ENCODE measurements at places on chromosomes 3 and 15. TPM values are rescaled to one million over a fixed set of nuclear protein-coding genes. Genes with fewer than 3 reads are reported as not detected.
A peak's percentile ranks its signal among the peaks of the same experiment; 100 is the strongest.

DNA sequence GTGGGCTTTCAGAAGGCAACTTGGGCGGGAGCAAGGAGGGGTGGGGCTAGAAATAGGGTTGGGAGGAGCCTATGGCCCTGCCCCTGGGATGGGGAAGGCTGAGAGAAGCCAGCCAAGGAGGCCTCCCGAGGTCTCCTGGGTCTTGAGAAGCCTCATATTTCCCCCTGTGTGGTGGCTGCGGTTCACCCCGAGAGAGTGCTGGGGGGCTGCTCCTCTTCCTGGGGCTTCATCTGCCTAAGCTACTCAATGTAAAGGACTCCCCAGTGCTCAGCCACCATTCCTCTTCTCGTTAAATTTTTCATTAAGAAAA is 174.3 kb downstream of the SMAD6 start:
- H3K27me3 ChIP-seq, result no peaks in the 10 kb centered on the region
- peaks cover 10% of the 10 kb centered on the region for H3K4me1 ChIP-seq
- no peak overlapping the region for H3K27ac ChIP-seq
- DNase-seq, result no peak
- no peaks in the 10 kb centered on the region for H3K36me3 ChIP-seq

- H3K27me3 ChIP-seq, result no peaks in the 10 kb centered on the region
- H3K4me1 ChIP-seq, result no peaks in the 10 kb centered on the region
- H3K27ac ChIP-seq, result no peak overlapping the region
- no peak for DNase-seq
- H3K4me3 ChIP-seq, result no peak overlapping the region
Observed at GRCh38 chr3:167626490-167626889, 27.3 kb downstream of the WDR49 start.

DNA sequence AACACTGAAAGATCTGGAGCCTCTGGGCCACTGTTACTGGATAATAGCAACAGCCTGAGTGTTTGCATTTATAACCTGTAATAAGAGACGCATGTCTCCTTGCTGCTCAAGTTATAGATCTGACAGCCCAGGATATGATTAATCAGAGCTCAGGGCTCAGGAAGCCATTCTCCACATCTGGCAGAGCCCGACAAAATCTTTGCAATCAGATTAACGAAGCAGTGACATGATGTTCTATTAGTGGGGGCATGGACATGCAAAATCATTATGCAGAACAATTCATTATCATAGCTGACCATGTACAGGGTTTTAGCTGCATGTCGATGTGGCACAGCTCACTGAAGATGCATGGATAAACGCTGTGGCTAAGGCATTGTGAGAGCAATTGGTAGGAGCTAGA is 730.3 kb downstream of the ZNF385D start:
- H3K4me1 ChIP-seq, result no peaks in the 10 kb centered on the region
- H3K36me3 ChIP-seq, result no peaks in the 10 kb centered on the region
- no peaks in the 10 kb centered on the region for H3K27me3 ChIP-seq
- no peak overlapping the region for H3K27ac ChIP-seq

DNA sequence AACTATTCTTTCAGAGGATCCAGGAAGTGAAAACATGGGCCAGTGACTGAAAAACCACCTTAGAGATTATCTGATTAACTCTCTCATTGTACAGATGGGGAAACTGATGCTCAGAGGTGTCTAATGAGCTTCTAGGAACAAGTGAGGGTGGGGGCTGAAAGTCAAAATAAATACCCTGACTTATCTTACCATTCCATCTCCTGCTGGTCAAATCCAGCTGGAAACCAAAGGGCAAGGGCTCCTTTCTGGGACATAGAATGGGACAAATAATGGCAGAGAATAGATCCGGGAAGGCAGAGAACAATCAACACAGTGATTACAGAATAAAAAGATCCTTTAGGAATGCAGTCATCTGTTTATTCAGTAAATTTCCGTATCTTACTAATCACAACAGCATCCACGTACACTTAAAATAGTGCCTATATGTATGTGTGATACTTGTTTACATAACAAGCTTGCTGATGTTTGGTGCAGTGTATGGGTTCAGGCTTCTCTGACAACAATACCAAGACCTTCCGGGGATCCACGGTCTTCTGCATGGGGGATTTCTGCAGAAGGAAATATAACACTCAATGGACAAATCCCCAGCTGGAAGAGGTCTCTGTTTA is 173.2 kb downstream of the THSD4 start:
- no peaks in the 10 kb centered on the region for H3K27me3 ChIP-seq
- H3K27ac ChIP-seq, result no peak overlapping the region
- no peak for DNase-seq
- no peak overlapping the region for H3K4me3 ChIP-seq
- H3K36me3 ChIP-seq, result no peaks in the 10 kb centered on the region
- peaks cover 6% of the 10 kb centered on the region for H3K4me1 ChIP-seq

DNA sequence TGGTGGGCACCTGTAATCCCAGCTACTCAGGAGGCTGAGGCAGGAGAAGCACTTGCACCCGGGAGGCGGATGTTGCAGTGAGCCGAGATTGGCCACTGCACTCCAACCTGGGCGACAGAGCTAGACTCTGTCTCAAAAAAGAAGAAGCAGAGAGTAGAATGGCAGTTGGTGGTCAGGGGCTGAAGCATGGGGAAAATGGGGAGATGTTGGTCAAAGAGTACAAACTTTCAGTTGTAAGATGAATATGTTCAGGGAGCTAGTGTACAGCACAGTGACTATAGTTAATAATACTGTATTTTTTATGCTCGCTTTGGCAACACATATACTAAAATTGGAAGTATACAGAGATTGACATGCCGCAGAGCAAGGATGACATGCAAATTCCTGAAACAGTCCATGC is 41.5 kb downstream of the PCNP start:
- no peaks in the 10 kb centered on the region for H3K36me3 ChIP-seq
- H3K27me3 ChIP-seq, result no peaks in the 10 kb centered on the region
- no peaks in the 10 kb centered on the region for H3K4me1 ChIP-seq
- H3K27ac ChIP-seq, result no peak overlapping the region
- H3K4me3 ChIP-seq, result no peak overlapping the region
- no peak for DNase-seq

GRCh38 chr3:149908424-149908957 is 62.2 kb downstream of the PFN2 start:
- H3K4me1 ChIP-seq, result no peaks in the 10 kb centered on the region
- H3K27me3 ChIP-seq, result no peaks in the 10 kb centered on the region
- no peak for DNase-seq

DNA sequence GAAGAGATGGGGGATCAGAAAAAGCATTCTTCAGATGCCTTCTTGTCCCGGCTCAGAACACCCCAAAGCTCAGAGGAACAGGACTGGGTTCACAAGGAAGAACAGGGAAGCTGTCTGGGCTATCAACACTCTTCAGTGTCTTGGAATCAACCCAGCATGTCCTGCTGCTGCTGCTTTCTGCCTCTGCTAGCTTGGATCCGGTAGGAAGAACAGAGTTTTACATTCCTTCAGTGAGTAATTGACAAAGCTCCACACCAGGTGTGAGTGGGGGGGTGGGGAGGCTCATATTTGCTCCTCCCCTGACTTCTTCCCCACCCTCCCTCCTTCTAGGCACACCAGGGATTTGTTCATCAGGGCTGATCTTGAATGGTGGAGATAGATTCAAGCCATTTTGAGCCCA is 13.1 kb upstream of the ETV5 start:
- H3K27me3 ChIP-seq, result peaks cover 6% of the 10 kb centered on the region
- peak; percentile 51 for DNase-seq
- peak overlapping the region; percentile 11 for H3K4me3 ChIP-seq
- H3K36me3 ChIP-seq, result no peaks in the 10 kb centered on the region
- peaks cover 5% of the 10 kb centered on the region for H3K4me1 ChIP-seq

DNA sequence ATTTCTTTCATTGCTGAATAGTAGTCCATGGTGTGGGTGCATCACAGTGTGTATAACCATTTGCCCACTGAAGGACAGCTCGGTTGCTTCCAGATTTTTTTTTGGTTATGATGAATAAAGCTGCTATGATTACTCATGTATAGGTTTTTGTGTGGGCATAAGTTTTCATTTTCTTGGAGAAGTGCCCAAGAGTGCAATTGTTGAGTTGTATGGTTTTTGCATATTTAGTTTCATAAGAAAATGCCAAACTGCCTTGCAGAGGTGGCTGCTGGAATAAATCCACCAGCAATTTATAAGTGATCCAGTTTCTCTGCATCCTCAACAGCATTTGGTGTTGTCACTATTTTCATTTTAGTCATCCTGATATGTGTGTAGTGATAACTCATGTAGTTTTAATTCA is 8.4 kb upstream of the SPESP1 start:
- no peak overlapping the region for H3K27ac ChIP-seq
- H3K27me3 ChIP-seq, result no peaks in the 10 kb centered on the region
- H3K4me1 ChIP-seq, result no peaks in the 10 kb centered on the region
- DNase-seq, result no peak
- no peak overlapping the region for H3K4me3 ChIP-seq

GRCh38 chr15:80204231-80204630 is 47.8 kb downstream of the CTXND1 start:
- no peak overlapping the region for H3K27ac ChIP-seq
- no peaks in the 10 kb centered on the region for H3K36me3 ChIP-seq
- peaks cover 4% of the 10 kb centered on the region for H3K27me3 ChIP-seq
- H3K4me3 ChIP-seq, result no peak overlapping the region
- no peak for DNase-seq
- H3K4me1 ChIP-seq, result no peaks in the 10 kb centered on the region

DNA sequence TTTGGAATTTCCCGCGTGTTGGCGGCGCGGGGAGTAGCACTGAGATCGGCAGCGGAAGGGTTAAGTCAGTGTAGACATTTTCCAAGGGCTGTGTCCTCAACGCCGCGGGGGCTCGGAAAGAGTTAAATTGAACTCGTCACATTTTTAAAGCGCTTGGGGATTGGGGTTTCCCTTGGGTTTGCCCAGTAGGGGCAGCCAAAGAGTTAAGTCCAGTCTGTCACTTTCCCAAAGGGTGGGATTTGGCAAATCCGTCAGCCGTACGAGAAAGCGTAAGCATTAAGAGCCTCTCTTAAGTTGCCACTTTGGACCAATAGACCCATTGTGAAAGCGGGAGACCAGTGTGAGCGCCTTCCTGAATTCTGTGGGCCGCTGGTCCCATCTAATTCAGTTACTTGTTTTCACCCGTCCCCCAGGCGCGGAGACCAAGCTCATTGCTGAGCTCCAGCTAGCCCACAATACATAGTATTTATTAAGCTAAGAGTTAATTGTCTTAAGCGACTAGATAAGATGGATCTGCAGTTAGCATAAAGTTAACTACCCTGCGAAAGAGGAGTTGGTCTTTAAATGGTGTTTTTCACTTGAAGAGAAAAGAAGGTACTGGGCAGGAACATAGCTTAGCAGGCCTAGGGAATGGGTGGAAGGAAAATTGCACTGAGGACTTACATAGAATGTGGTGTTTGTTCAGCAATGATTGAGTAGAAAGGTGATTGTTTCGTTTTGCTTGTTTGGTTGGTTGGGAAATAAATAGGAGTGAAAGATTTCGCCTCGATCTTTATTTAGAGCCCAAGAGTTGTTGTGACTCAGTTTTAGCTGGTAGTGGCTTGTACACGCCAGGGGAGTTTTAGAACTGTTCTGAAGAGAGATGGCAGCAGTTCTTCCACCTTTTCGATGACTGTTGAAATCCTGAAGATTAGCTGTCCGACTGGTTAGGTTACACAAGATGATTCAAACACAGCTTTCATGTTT is 932 bp downstream of the ARL8B start:
- peak overlapping the region; percentile 100 for H3K4me3 ChIP-seq
- H3K27ac ChIP-seq, result peak overlapping the region; percentile 97
- peaks cover 4% of the 10 kb centered on the region for H3K36me3 ChIP-seq

GRCh38 chr3:30964612-30965011 is 70.2 kb upstream of the GADL1 start:
- H3K36me3 ChIP-seq, result no peaks in the 10 kb centered on the region
- no peaks in the 10 kb centered on the region for H3K27me3 ChIP-seq
- H3K4me1 ChIP-seq, result no peaks in the 10 kb centered on the region
- no peak overlapping the region for H3K27ac ChIP-seq
- no peak for DNase-seq
- no peak overlapping the region for H3K4me3 ChIP-seq

GRCh38 chr3:12658593-12659058 is 5.3 kb downstream of the RAF1 start:
- peak overlapping the region; percentile 25 for H3K27ac ChIP-seq
- DNase-seq, result no peak
- H3K36me3 ChIP-seq, result no peaks in the 10 kb centered on the region
- no peak overlapping the region for H3K4me3 ChIP-seq

GRCh38 chr3:151740581-151740980 is 6.9 kb downstream of the AADACL2 start:
- no peaks in the 10 kb centered on the region for H3K36me3 ChIP-seq
- H3K4me1 ChIP-seq, result no peaks in the 10 kb centered on the region
- no peaks in the 10 kb centered on the region for H3K27me3 ChIP-seq
- no peak for DNase-seq
- H3K27ac ChIP-seq, result no peak overlapping the region

DNA sequence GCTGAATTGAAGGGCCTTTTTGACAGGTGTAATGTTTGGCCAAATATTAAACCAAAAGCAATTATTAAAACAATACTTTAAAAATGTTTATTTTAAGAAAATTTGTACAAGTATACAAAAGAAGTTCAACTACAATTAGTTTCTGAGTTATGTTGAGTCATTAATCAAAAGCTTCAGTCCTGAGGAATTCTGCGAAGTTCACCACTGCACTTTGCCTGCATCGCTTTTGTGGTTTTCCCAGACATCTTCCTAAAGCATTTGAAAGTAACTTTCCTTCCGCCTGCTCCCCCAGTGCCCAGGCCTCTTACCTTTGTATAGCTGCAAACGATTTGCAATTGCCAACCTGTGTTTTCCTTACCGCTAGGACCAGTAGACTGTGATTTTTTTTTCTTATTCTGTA is 69.5 kb downstream of the KCNAB1 start:
- H3K4me1 ChIP-seq, result no peaks in the 10 kb centered on the region
- H3K27me3 ChIP-seq, result no peaks in the 10 kb centered on the region
- no peak overlapping the region for H3K4me3 ChIP-seq
- no peaks in the 10 kb centered on the region for H3K36me3 ChIP-seq
- DNase-seq, result no peak

DNA sequence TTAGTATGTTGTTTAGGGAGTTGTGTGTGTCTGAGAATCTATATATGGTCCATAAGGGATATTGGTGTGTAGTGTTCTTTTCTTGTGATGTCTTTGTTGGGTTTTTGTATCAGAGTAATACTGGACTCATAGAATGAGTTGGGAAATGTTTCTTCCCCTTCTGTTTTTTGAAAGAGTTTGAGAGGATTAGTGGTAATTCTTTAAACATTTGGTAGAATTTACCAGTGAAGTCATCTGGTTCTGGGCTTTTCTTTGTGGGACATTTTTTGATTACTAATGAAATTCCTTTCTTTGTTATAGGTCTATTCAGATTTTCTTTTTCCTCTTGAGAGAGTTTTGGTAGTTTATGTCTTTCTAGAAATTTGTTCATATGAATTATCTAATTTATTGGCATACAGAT is 16.9 kb downstream of the ACKR2 start:
- peaks cover 6% of the 10 kb centered on the region for H3K4me1 ChIP-seq
- H3K4me3 ChIP-seq, result no peak overlapping the region
- H3K36me3 ChIP-seq, result no peaks in the 10 kb centered on the region
- H3K27ac ChIP-seq, result no peak overlapping the region

GRCh38 chr3:196609343-196609775 is 30.1 kb upstream of the NRROS start:
- peaks cover 28% of the 10 kb centered on the region for H3K4me1 ChIP-seq
- DNase-seq, result peak; percentile 94

Gene DPPA2
- not detected for total RNA-seq

Gene BMF
- 17.2 TPM for total RNA-seq

Gene NR2E3
- not detected for total RNA-seq

Gene KIF23
- 1.3 TPM for total RNA-seq

Gene AP3B2
- 3.0 TPM for total RNA-seq

Gene GABRR3
- total RNA-seq, result not detected

All from lower lobe of right lung (tissue), 2 donors.